ENCODE measurements at places on chromosomes 13 and 19.

DNA sequence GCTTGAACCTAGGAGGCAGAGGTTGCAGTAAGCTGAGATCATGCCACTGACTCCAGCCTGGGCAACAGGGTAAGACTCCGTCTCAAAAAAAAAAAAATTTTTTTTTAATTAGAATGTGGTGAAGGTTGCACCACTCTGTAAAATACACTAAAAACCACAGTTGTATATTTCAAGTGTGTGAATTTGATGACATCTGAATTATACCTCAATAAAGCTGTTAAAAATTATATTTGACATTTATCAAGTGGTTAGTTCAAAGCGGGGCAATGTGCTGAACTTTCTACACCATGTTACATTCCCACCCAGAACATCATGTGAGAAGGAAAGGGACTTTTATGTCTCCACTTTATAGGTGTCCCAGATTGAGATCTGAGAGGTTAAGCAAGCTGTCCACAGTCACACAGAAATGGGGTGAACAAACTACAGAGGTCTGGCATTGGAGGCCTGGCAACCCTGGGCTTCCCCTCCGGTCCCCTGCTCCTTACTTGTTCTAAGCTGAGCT lies 5.9 kb upstream of the S1PR5 start:
- no peak for DNase-seq

DNA sequence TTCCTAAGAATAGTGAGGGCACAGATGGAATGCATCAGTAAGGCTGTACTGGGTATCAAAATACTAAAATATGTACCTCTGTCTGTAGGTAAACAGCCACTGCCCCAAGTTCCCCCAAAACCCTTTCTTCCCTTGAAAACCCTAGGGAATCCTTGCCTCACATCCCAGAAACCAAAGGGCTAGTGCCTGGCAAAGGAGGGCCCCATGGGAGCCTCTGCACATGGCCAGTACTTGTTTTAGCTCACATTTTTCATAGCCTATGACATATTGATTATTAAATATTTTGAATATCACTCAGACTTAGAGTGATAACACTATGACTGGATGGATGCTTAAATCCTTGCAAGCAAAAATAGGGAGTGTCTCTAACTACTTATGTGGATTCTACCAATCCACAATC lies 237.1 kb downstream of the LHFPL6 start:
- no peak for DNase-seq

GRCh38 chr19:2034729-2035589 lies 16.1 kb downstream of the MKNK2 start:
- DNase-seq: no peak

GRCh38 chr19:45469945-45470761 lies 2.4 kb downstream of the FOSB start:
- DNase-seq: no peak

GRCh38 chr19:18253716-18254115 lies 20.5 kb downstream of the IQCN start:
- no peak for DNase-seq

DNA sequence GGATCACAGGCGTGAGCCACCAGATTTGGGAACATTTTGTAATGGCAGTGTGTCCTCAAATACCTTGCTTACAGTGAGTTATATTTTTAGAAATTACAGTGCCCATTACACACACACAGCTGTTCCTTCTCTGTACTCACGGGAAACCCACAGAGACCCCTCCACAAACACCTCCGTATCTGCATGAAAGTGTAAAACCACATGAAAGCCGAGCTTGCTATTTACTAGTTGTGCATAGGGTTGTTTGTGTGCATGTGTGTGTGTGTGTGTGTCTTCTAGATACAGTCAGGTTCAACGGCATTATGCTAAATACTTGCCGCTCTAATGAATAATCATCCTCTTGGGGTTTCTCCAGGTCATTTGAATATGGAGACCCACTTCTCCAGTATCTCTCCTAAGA lies 22.3 kb upstream of the LILRA2 start:
- no peak for DNase-seq

- DNase-seq: no peak
These were observed 15.1 kb upstream of the ZNF599 start for GRCh38 chr19:34788074-34788473.

DNA sequence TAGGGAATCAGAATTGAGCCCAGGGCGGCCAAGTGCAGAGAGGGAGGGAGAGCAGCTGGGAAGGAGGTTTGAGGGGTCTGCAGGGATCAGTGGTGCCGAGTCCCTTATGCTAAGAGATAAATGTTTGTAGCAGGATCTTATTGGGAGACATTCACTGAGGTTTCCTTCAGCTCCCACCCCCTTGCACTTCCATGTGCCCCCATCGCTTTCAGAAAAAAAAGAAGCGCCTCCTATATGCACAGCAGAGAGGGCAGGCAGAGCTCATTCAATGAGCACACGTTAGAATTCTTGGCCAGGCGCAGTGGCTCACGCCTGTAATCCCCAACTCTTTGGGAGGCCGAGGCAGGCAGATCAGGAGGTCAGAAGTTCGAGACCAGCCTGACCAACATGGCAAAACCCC lies 28.0 kb downstream of the CYP4F2 start:
- DNase-seq: no peak

DNA sequence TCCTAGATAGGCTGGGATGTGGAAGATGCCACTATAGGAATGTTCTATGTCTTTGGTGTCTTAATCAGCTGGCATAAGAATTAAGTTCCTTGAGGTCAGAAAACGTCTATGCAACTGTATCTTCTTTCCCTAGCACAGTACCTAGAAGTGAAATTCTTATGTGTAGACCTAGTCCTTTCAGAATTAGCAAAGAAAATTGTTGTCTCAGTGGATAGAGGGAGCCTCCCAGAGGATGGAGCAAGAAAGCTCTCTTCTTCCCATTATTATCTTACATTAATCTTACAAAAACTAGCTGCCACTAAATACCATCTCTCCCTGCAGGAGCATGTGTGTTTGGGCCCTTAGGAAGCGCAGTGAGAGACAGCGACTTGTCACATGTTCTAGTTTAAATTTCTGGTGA lies 11.6 kb downstream of the CLDN10 start:
- DNase-seq: no peak

- DNase-seq: no peak
These were observed 878 bp upstream of the ADAMTSL5 start for GRCh38 chr19:1513499-1514294.

GRCh38 chr13:38617936-38618335 lies 68.9 kb upstream of the FREM2 start:
- DNase-seq: no peak

GRCh38 chr19:47819858-47820257 lies 1.9 kb upstream of the CRX start:
- no peak for DNase-seq

GRCh38 chr19:49973987-49974386 lies 13.0 kb upstream of the SIGLEC11 start:
- no peak for DNase-seq

GRCh38 chr19:49773663-49774350 lies 7.0 kb downstream of the AP2A1 start:
- no peak for DNase-seq

DNA sequence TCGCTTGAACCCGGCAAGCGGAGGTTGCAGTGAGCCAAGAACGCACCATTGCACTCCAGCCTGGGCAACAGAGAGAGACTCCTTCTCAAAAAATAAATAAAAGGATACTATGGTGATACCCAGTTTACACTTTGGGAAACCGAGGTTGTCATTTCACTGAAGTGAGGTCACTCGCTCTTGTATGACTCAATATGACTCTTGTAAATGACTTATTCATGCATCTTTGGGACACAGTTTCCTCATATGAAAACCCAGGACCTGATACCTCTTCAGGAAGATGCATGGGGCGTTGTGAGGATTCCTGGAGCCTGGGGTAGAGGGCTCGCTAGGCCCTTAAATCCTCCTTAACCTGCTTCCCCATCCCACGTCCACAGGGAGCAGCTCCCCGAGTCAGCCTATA lies 4.5 kb downstream of the PSMD8 start:
- no peak for DNase-seq

- DNase-seq: no peak
These were observed 94.3 kb upstream of the PABPC3 start for GRCh38 chr13:25001476-25002206.

- no peak for DNase-seq
These were observed 9.9 kb downstream of the TNFRSF19 start for GRCh38 chr13:23579896-23580683.
